CD4-positive, alpha-beta T cell (primary cell): ENCODE measurements at places on chromosomes 2 and 18.
A peak's percentile ranks its signal among the peaks of the same experiment; 100 is the strongest.

DNA sequence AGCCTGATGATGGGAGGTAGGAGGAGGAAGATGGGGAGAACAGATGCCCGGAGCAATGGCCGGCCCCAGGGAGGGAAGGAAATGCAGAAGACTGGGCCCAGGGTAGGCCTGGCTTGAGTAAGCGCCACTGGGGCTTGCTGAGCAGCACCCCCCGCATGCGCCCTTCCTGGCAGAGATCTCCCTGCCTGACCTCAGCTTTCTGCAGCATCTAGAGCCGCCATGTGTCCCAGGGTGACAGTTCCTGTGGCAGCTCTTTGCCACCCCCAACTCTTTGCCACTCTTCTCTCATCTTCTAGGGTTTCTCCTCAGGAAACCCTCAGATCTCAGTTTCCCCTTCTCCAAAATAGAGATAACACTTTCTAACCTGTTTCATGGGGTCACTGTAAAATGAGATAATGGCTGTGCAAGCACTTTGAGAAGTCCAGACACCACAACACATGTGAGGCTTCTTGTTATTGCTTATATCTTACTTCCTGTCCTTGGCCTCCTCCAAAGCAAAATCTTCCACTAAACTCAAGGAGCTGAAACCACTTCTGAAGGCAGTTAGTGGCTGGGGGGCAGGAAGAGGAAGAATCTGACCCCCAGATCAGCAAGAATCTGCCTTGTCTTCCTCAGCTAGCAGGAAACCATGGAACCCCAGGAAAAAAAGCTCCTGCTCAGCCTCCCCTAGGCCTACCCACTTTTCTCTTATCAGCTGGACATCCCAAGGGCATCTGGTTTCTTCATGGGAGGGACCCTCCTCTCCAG lies 64.9 kb downstream of the EPAS1 start:
- no peak for DNase-seq

DNA sequence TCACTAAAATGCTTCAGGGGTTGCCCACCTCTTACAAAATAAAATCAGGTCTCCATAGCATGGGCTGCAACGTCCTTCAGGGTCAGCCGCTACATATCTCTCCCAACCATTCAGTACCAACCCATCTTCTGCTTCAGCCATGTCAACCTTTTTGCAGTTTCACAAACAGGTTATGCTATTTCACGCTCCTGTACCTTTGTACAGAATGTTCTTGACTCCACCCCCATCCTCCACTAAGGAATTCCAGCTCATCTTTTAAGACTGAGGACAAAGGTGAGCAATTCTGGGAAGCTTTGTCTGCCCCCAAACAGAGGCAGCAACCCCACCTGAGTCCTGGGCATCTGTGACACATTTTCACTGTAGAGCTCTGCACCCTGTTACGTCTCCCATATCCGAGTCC lies 8.8 kb upstream of the EVA1A start:
- DNase-seq, result no peak

DNA sequence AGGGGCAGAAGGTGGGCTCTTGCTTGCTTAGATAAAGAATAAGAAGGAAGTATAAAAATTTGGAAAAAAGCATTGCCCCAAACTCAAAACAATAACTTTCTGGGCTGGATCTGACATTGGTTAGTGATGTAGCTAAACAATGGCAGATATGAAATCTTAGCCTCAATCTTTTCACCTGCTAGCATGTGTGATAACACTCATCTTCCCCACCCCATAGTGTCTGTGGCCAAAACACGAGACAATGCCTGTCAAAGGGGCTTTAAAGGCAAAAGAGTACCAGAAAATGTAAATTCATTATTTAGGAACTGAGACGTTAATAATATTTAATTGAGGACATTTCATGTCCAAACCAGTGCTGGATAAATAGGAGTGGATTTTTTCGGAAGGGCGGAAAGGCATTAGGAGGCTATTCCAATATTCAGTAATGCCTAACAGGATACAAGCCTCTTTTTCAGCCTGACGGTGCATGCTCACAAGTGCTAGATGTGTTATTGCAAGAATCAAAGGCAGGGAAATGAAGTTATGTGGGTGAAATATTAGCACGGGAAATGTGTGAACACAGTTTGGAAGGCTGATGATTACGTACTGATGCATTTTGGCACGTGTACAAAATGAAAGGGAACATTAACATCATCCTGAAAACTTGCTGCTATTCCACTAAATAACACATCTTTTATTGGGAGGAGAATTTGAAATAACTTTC lies 395.7 kb downstream of the GALR1 start:
- no peak for DNase-seq

GRCh38 chr2:65232636-65233035 lies 5.0 kb downstream of the ACTR2 start:
- no peak for DNase-seq

GRCh38 chr2:9549420-9549819 lies 6.2 kb downstream of the ADAM17 start:
- DNase-seq, result no peak

GRCh38 chr2:72933207-72933606 lies 15.9 kb downstream of the EMX1 start:
- DNase-seq, result no peak

DNA sequence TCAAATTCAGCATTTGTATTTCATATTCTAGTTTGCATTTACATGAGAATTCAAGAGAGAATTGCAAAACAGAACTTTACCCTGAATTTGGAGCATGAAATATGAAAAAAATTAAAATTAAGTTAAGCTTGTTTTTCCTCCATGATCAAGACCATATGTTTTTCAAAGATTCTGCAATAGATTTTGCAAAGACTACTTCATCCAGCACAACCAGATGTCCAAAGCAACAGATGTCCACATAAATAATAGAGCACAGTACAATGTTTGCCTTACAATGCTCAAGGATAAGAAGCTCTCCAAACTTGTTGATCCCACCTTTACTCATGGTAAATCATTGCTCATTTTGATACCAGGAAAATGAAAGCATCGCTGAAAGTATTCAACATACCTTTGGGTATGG lies 25.6 kb downstream of the FAP start:
- DNase-seq, result no peak

GRCh38 chr18:79917169-79917852 lies 34.1 kb downstream of the SLC66A2 start:
- DNase-seq, result no peak

DNA sequence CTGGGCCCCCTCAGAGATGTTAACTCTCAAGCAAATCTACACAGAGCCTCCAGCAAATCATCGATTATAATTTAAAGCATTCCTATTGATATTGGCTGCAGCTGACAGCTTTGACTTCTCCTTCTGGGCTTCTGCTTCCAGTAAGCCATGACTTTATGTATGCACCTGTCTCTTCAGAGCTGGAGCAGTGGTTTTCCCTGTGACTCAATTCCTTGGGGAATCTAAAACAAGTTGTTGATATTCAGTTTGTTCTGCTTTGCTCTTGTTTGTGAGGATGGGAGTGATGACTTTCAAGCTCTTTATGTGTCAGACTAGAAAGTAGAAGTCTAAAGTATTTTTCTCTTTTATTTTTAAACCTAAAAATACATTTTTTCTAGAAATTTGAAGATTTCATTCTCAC lies 45.1 kb upstream of the TNP1 start:
- DNase-seq, result no peak

GRCh38 chr18:37853706-37854105 lies 288.1 kb upstream of the CELF4 start:
- DNase-seq, result no peak

DNA sequence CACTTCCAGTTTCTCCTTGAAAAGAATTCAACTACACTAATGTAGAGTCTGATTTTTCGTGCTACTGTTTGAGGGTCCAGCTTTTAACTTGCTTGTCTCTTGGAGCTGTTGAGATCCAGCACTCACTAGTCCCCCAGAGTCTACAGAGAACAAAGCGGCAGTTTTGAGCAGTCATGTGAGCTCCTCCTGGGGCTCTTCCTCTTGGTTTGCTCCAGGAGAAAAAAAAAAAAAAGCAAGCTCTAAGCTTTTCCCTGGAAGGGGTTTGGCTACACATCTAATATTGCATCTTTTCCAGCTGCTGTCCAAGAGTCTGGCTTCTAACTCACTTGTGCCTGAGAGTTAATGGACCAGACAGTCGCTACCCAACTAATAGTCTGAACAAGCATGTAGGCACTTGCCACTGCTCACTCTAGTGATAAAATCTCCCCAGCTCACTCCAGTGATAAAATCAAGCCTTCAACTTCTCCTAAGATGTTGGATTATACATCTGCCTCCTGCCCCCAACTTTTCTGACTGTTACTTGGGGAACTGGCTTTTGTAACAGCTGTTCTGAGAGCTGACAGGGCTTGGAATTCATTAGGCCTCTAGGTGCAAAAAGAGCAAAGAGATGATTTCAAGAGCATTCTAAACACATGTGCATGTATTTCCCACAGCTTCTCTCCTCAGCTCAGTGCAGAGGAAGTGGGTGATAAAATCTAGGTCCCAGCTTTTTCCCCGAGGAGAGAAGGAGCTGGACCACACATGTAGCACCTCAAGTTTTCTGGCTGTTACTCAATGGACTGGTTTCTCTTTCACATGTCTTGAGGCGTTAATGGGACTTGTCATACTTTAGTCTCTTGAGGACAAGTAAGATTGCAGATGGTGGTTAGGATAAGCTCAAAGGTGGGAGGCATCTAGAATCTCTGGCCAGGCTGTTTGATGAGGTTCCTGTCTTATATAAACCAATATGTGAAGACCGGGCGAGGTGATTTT lies 750.5 kb downstream of the LRP1B start:
- no peak for DNase-seq

- no peak for DNase-seq
Observed at GRCh38 chr2:12839339-12839738, 122.6 kb downstream of the TRIB2 start.

DNA sequence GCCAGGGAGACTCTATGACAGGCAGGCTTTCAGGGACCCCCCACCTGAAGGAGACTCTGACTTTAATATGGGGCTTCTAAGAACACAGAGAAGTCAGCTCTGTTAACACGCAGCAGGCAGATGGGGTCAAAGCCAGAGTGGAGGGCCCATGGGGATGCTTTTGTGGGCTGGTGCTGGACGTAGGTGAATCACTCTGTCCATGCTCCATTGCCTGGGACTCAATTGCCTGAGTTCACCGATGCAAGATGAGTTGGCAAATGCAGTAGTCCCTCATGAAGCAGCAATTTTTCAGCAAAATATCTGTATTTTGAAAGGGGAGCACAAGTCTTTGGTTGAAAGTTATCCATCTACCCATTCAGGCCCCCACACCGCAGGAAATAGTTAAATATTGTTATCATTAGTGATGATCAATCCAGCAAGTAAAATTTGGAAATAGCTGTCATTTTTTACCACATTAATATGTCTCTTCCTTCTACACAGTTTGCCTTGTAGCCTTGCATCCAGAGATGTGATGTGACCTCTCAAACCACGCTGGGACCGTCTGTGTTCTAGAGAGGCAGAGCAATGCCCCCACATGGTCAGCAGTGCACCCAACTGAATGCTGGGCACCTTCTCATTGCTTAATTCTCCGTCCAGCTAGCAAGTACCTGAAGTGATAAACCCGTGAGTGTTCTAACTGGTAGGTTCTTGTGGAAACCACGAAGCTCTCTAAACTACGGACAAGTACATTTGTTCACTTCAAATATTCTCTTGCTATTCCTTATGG lies 34.8 kb upstream of the FAM110C start:
- DNase-seq, result no peak

DNA sequence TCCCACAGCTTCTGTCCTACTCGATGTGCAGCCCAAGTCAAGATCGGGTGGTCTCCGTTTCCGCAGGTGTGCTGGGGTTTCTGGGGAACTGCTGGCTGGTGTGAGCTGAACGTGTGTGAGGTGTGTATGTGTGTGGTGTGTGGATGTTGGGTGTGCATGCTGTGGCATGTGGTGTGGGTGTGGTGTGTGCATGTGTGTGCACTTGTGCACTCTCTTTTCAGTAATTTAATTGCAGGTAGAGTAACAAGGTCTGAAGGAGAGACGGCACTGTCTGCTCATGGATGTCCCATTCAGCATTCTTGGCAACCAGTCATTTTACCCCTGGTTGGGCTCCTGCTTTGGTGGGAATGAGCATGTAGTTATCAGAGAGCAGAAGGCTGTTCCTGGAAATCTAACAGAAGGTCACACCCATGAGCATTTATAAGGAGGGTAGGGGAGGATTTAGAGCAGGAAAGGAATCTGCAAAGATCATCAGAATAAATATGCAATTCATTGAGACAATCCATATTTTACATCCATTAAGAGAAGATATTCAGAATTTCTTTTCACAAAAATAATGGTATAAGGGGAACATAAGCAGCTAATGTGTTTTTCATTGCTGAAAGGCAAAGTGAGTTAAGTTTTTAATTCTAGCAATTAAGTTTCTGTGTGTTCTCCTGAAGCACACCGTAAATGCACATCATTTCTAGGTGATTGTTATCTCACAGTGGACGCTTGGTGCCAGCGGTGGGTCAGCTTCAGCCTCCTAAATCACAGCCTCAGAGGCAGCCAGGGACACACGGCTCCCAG lies 60.7 kb downstream of the ADI1 start:
- DNase-seq, result no peak

GRCh38 chr2:19881908-19882265 lies 19.9 kb downstream of the TTC32 start:
- no peak for DNase-seq

DNA sequence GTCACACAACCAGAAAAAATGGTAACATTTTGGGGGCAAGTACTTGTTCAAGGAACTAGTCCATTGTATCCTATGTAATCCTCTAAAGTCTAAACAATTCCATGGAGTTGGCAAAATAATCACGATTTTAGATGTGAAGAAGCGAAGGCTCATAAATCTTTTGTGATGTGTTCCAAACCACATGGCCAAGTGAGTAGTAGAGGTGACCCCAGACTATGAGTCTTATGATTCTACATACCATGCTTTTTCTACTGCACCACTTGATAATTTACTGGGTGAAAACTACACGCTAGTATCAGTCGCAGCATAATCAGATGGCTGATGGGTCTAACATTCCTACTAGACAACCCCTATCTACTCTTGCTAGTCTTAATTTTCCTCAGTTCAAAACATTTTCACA lies 371.4 kb downstream of the OSR1 start:
- no peak for DNase-seq

GRCh38 chr2:169877398-169877797 lies 50.1 kb downstream of the UBR3 start:
- peak; percentile 17 for DNase-seq

- DNase-seq, result no peak
Observed at GRCh38 chr18:59681521-59682004, 15.7 kb downstream of the CCBE1 start.

DNA sequence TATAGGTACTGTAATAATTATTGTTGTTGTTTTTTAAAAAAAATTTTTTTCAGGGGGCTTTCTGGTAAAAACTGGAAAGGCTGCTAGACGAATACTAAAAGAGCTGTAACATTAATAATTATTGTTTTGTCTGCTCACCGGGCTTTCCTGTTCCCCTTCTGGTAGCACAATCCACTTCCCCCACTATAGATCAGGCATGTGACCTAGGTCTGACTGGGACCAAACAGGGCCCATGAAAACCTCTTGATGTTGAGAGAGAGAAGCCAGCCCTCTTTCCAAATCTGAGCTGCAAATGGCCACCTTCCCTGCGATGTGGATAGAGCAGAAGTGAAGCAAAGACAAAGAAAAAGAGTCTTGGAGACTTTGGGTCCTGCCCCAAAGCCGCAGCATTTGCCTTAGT lies 23.4 kb downstream of the SH2D6 start:
- no peak for DNase-seq

DNA sequence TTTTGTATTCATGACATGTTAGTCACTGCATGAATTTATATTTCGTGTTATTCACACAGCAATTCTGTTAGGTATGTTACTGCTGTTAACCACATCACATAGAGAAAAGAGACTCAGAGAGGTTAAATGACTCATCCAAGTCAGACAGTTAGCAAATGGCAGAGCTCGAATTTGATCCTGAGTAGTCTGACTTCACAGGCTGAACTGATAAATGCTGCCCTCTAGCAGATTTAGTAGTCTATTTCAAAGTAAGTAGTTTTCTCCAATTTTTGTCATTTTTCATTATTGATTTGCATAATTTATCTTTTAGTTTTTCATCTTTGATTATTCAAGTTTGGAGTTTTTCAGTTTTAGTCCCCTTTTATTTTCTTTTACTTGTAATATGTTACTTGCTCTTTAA lies 58.3 kb downstream of the WDR7 start:
- DNase-seq, result no peak
